ENCODE measurements at places on chromosomes 5 and 9. TPM values are rescaled to one million over a fixed set of nuclear protein-coding genes. Genes with fewer than 3 reads are reported as not detected.

CYLC2 gene
- total RNA-seq = not detected

ANKRD55 gene
- total RNA-seq = 0.06 TPM

SNX24 gene
- 23.6 TPM for total RNA-seq

ZNF483 gene
- total RNA-seq = 0.56 TPM

TMEM252 gene
- not detected for total RNA-seq

SOX30 gene
- not detected for total RNA-seq

F12 gene
- 21.1 TPM for total RNA-seq

CNTFR gene
- 0.15 TPM for total RNA-seq

SAXO1 gene
- not detected for total RNA-seq

TTC16 gene
- total RNA-seq = 0.04 TPM

LOX gene
- total RNA-seq = 1.6 TPM

PCDHGB5 gene
- total RNA-seq = 2.5 TPM

LCN9 gene
- 0.14 TPM for total RNA-seq

ROR2 gene
- total RNA-seq = 0.90 TPM

TRPM3 gene
- not detected for total RNA-seq

TTC39B gene
- total RNA-seq = 1.2 TPM

ACER2 gene
- 3.0 TPM for total RNA-seq

CD180 gene
- not detected for total RNA-seq

SLC1A1 gene
- total RNA-seq = 1.1 TPM

ADAMTSL1 gene
- total RNA-seq = not detected

PCDHGA8 gene
- total RNA-seq = not detected

PCDHAC1 gene
- total RNA-seq = 1.5 TPM
